Naive thymus-derived CD8-positive, alpha-beta T cell (primary cell): ENCODE measurements at places on chromosomes 11 and 22. TPM values are rescaled to one million over a fixed set of nuclear protein-coding genes. Genes with fewer than 3 reads are reported as not detected.

The TECTA gene
- polyA plus RNA-seq = not detected

The MYEOV gene
- not detected for polyA plus RNA-seq

The OAF gene
- 3.6 TPM for polyA plus RNA-seq

The PRG2 gene
- not detected for polyA plus RNA-seq

The RTL10 gene
- polyA plus RNA-seq = 7.0 TPM

DNA sequence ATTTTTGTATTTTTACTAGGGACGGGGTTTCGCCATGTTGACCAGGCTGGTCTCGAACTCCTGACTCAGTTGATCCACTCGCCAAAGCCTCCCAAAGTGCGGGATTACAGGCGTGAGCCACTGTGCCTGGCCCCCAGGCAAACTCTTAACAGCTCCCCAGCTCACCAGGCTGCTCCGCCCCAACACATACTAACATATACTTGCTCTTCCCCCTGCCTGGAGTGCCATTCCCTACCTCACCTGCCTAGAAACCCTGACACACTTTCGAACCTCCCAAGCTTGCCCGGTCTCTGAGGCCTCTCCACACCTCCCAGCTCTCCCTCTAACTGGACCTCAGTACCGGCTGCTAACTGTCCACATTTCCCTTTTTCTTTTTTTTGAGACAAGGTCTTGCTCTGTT is 8.5 kb downstream of the MAP4K2 start:
- DNase-seq = no peak
- peaks cover 29% of the 10 kb centered on the region for H3K4me1 ChIP-seq
- H3K4me3 ChIP-seq = no peak overlapping the region
- H3K36me3 ChIP-seq = no peaks in the 10 kb centered on the region

- peaks cover 2% of the 10 kb centered on the region for H3K36me3 ChIP-seq
- no peak overlapping the region for H3K27ac ChIP-seq
- no peak for DNase-seq
- H3K4me3 ChIP-seq = no peak overlapping the region
These were observed 961 bp downstream of the KCNA4 start for GRCh38 chr11:30015725-30016412.

DNA sequence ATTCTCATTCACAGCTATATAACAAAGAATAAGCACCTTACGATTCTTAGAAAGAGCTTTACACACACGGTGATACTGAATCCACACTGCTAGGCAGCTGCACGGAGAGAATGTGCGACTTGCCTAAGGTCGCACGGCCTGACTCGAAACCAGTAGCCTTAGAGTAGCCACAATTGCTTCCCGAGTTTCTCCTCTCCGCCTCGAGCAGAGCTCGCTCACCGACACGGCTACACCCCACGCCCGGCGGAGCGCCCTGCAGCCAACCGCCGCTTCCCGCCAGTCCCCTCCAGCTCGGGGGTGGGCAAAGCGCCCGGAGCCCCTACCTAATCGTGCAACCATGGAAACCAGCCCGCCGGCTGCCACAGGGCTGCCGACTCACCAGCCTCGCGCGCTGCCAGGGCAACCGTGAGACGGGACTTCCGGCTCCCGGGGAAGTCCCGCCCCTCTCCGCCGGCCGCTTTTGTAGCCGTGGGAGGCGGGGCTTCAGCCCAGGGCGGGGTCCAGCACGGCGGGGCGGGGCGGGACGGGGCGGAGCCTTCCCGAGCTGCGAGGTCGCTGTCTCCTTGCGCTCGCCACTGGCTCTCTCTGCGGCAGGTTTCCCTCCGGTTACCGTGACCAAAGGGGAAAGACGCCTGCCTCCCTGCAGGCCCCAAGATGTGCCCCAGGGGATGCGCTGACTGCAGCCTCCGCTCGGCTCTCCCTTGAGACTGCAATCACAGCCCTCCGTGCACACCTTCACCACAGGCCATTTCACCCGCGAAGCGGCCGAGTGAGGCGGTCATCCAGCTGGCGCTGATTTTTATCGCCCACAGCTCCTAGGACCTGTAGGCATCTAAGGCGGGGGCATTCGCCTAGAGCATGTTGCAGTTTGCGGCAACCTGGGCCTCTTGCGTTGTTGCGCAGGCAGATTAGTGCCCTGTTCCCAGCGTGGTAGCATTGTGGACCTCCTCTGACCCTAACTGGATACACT is 1.1 kb downstream of the BSCL2 start:
- H3K4me1 ChIP-seq = peaks cover 24% of the 10 kb centered on the region
- H3K27me3 ChIP-seq = no peaks in the 10 kb centered on the region
- DNase-seq = peak; percentile 94
- peak overlapping the region; percentile 90 for H3K27ac ChIP-seq
- H3K4me3 ChIP-seq = peak overlapping the region; percentile 85

DNA sequence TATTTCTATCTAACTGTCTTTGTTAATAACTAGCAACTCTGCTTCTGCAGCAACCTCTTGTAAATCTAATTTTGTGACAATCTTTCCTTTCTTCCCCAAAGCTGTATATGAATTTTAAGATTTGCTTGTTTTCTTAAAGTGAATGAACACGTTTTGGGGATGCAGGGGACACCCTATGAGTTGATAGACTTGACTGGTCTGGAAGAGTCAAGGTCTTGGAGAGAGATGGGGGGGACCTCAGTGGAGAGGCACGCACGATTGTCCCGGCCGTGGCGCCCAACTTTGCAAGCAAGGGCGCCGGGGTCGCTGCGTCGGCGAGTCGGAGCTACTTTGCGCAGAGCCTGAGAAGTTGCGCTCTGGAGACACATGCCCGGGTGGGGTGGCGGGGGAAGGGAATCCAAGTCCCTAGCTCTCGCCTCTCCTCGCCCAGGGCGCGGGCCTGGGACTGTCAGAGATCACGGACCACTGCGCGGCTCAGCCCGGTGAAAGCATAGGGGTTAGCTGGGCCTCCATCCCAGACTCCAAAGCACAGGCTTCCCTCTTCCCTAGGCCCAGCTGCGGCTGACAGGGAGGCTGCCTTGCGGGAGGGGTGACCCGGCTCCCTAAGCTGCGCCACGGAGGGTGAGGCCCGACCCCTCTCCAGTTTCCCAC is 854 bp downstream of the ABCC8 start:
- H3K36me3 ChIP-seq = no peaks in the 10 kb centered on the region
- peak overlapping the region; percentile 28 for H3K4me3 ChIP-seq
- peaks cover 3% of the 10 kb centered on the region for H3K4me1 ChIP-seq
- DNase-seq = no peak
- H3K27ac ChIP-seq = no peak overlapping the region

DNA sequence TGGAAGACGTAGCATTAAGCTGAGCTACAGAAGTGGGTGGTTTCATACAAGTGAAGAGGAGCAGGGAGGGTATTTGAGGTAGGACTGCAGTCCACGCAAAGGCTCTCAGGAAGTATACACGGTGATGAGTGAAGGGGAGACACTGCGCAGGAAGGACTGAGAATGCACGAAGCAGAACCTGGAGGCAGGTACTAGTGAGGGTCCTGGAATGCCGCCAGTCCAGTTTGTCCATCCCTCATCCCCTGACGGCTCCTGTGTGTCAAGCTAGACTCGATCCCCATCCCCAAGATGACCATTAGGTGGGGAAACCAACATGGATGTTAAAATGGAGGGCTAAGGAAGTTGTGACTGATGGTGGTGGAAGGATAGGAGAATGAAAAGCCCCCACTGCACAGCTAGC is 23.8 kb downstream of the ART5 start:
- H3K4me1 ChIP-seq = peaks cover 16% of the 10 kb centered on the region
- no peaks in the 10 kb centered on the region for H3K36me3 ChIP-seq
- H3K27me3 ChIP-seq = no peaks in the 10 kb centered on the region
- no peak for DNase-seq
- no peak overlapping the region for H3K27ac ChIP-seq

DNA sequence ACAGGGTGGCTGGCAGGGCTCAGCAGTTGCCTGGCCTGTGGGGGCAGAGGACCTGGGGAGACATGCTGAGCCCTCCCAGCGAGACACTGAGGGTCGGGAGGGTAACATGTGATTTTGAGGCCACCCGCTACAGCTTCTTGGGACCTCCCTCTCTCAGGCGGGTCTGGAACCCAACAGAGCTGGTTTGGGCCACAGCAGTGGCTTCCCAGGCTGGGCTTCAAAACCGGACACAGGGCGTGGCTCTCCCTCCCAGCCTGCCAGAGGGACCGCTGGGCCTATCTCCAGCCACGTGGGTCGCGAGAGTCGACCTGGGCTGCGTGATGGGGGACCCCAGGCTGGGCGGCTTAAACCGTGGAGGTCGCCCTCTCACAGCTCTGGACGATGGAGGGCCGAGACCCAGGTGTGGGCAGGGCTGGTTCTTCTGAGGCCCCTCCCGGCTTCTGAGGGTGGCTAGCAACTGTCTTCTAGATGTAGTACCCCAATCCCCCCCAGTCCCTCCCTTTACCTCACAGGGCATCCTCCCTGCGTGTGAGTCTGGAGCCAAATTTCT is 91.7 kb downstream of the KCNQ1 start:
- H3K27ac ChIP-seq = no peak overlapping the region
- H3K27me3 ChIP-seq = no peaks in the 10 kb centered on the region
- no peaks in the 10 kb centered on the region for H3K36me3 ChIP-seq
- DNase-seq = no peak
- H3K4me1 ChIP-seq = peaks cover 23% of the 10 kb centered on the region
- no peak overlapping the region for H3K4me3 ChIP-seq

- no peaks in the 10 kb centered on the region for H3K27me3 ChIP-seq
- peak overlapping the region; percentile 39 for H3K4me3 ChIP-seq
- H3K4me1 ChIP-seq = peaks cover 63% of the 10 kb centered on the region
- peak; percentile 30 for DNase-seq
These were observed 72.0 kb downstream of the ZBTB16 start for GRCh38 chr11:114131461-114131864.

DNA sequence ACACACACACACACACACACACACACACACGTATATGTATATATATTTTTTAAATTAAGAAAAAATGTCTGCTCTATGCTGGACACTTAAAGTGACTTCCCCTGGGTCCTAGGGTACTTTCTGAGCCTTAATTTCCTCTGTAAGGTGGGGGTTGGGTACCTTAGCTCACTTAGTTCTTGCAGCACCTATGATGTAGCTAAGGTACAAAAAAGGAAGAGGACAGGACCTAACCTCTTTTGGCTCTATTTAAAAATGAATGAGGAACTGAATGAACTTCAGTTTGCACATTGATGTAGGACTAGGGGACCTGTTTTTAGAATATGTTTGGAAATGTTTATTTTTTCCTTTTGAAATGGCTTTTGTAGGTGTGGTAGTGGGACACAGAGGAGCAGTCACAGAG is 11.1 kb downstream of the SREBF2 start:
- H3K27me3 ChIP-seq = no peaks in the 10 kb centered on the region
- peak overlapping the region; percentile 6 for H3K27ac ChIP-seq
- H3K4me3 ChIP-seq = no peak overlapping the region
- H3K36me3 ChIP-seq = peaks cover 13% of the 10 kb centered on the region

DNA sequence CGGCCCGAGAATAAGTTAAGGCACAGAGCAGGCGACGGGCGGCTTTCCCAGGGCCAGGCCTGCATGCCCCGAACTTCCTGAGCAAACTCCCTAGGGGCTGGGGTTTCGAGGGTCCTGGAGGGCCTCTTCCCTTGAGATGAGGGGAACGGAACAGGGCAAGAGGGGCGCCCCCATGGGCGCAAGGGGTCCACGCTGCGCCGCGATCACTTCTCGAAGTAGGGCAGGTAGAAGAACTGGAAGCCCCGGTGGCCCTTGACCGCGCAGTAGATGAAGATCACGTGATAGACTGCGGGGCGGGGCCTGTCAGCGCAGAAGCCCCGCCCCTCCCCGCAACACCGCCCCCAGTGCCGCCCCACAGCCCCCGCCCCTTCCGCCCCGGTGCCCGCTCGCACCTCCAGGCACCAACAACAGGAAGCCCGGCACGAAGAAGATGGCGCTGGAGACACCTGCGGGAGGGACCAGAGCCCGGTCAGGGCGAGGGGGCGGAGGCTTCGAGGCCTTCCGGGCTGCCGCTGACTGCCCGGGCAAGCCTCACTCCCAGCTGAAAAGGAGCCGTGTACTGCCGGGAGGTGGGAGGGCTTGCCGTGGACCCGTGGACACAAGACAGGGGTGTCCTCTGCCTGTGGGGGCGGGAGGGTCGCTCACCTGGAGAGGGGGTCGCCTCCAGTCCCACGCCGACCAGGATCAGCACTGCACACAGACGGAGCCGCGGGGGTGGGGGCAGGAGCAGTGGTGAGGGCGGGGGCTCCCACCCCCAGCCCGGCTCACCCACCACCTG is 4.5 kb downstream of the TMEM134 start:
- H3K27ac ChIP-seq = peak overlapping the region; percentile 92
- H3K4me3 ChIP-seq = peak overlapping the region; percentile 86
- no peaks in the 10 kb centered on the region for H3K27me3 ChIP-seq
- H3K4me1 ChIP-seq = peaks cover 38% of the 10 kb centered on the region

DNA sequence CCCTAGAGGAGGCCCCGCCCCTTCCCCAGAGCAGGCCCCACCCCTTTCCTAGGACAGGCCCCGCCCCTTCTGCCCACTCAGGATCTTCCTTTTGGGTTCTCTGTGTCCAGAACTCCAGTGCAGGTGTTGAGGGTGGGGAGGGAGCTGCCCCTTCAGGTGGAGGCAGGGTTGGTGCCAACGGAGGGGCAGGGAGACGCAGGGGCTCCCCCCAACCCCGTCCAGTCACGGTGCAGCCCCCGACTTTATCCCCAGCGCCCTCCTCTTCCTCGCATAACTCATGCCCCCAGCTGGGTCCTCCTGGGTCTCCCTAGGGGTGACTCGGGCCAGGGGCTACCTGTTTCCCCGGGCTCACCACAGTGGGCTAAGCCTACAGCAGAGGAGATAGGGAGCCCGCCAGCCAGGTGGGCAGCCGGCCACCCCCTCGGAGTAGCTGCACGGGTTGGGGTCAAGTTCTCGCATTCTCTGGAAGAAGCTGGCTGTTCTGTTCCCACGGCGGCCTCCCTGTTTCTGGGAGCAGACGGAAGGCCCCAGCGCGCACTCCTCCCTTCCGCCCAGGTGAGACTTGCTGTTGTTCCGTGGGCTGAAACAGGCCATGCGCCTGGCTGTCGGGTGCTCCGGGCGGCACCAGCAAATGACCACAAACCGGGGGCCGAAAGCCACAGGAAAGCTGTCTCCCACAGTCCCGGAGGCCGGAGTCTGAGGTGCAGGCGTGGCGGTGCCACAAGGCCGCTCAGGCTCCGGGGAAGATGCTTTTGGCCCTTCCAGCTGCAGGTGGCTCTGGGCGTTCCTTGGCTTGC is 38.9 kb downstream of the MUC2 start:
- no peaks in the 10 kb centered on the region for H3K36me3 ChIP-seq
- no peak overlapping the region for H3K27ac ChIP-seq
- peaks cover 3% of the 10 kb centered on the region for H3K4me1 ChIP-seq
- H3K27me3 ChIP-seq = peaks cover 1% of the 10 kb centered on the region
- no peak for DNase-seq

GRCh38 chr22:26779108-26779507 is 121.7 kb downstream of the MIAT start:
- H3K4me1 ChIP-seq = no peaks in the 10 kb centered on the region
- no peaks in the 10 kb centered on the region for H3K27me3 ChIP-seq
- H3K4me3 ChIP-seq = no peak overlapping the region
- DNase-seq = no peak
- peaks cover 93% of the 10 kb centered on the region for H3K36me3 ChIP-seq

- no peak for DNase-seq
- no peak overlapping the region for H3K4me3 ChIP-seq
- H3K27me3 ChIP-seq = peaks cover 2% of the 10 kb centered on the region
- no peaks in the 10 kb centered on the region for H3K4me1 ChIP-seq
- H3K27ac ChIP-seq = no peak overlapping the region
- H3K36me3 ChIP-seq = no peaks in the 10 kb centered on the region
These were observed 83.6 kb downstream of the FDX1 start for GRCh38 chr11:110513259-110513801.
